ENCODE measurements at places on chromosomes 2 and 18. TPM values are rescaled to one million over a fixed set of nuclear protein-coding genes. Genes with fewer than 3 reads are reported as not detected.

DNA sequence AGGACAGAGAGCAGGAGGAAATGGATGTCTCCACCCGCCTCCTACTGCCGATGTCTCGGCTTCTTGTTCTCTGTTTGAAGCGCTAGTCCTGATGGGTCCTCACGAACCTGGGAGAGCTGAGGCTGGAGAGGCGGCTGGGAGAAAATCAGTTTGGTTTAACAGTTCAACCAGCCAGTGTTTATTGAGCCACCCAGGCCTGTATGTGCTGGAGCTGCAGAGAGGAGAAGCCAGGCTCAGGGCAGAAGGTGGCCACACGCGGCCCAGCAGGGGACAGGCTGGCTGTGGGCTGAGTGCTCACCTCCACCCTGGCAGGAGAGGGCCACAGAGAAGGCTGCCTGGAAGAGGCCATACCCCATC lies 202.1 kb downstream of the CYP26B1 start:
- H3K4me1 ChIP-seq, result no peaks in the 10 kb centered on the region
- H3K27me3 ChIP-seq, result no peaks in the 10 kb centered on the region
- no peak overlapping the region for H3K4me3 ChIP-seq
- H3K27ac ChIP-seq, result no peak overlapping the region

DNA sequence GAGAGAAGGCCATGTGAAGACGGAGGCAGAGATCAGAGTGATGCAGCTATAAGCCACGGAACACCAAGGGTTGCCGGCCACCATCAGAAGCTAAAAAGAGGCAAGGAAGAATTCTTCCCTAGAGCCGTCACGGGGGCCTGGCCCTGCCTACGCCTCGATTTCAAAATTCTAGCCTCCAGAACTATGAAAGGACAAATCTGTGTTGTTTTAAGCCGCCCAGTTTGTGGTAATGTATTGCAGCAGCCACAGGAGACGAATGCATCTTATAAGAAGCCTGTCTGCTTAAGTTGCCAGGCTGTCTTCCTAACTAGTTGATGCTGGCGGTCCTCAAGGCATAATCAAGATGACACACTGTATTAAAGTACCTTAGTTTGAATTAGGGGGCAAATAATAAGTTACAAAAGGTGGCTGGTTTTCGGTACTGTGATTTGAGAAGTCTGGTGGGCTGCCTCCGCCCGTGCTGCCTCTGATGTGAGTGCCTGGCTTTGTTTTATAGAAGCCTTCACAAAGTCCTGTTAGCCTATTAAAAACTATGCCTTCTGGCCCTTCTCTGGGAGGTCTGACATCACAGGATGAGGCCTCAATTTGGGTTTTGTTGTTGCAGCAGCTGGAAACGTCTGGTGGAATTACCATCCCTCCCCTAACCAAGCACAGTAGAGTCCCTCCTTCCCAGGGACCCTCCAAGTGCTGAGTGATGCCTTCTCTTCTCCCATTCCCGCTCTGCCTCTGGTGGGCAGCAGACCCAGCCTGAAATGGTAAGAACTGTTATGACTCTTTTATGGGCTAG lies 53.6 kb downstream of the SRD5A2 start:
- H3K4me3 ChIP-seq, result no peak overlapping the region
- no peak for DNase-seq
- H3K4me1 ChIP-seq, result no peaks in the 10 kb centered on the region
- H3K27ac ChIP-seq, result no peak overlapping the region

DNA sequence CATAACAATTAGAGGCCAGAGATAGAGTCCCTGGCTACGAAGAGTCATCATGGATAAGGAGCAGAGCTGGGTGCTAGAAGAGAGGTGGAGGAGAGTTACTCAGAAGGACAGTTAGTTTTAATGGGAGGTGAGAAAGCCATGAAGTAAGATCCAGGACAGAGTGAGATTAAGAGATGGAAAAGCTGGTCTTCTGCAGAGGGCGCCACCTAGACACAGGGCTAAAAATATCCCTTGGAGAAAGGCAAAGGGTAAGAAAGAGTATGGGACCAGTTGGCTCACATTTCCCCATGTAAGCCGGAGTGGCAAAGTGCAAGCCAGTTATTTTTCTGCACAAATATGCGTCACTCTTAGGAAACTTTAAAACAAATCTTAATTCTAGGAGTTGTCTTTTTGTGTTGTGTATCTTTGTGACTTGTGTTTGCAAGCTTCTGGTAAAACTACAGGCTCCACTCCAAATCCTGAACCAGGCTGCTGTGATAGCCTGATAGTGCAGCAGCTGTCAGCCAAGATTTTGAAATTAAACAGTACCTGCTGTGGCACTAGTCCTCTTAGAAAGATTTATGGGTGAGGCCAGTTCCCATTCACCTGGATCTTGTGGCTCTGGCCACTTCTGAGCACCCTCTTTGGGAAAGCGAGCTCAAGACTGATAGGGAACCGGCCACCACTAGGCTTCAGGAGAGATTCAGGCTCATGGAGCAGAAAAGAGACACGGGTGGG lies 204.2 kb downstream of the TPGS2 start:
- H3K4me3 ChIP-seq, result no peak overlapping the region
- DNase-seq, result no peak
- H3K27ac ChIP-seq, result no peak overlapping the region
- no peaks in the 10 kb centered on the region for H3K27me3 ChIP-seq

- no peaks in the 10 kb centered on the region for H3K27me3 ChIP-seq
- H3K4me1 ChIP-seq, result no peaks in the 10 kb centered on the region
- no peaks in the 10 kb centered on the region for H3K36me3 ChIP-seq
- no peak overlapping the region for H3K4me3 ChIP-seq
These were observed 803.6 kb upstream of the ZEB2 start for GRCh38 chr2:145323512-145323911.

GRCh38 chr2:241555711-241556110 lies 2.8 kb upstream of the BOK start:
- no peaks in the 10 kb centered on the region for H3K36me3 ChIP-seq
- no peak for DNase-seq
- H3K4me1 ChIP-seq, result no peaks in the 10 kb centered on the region
- no peak overlapping the region for H3K27ac ChIP-seq

DHRS9 gene
- total RNA-seq, result 3.1 TPM

RIT2 gene
- not detected for total RNA-seq

TMEM247 gene
- total RNA-seq, result not detected
